ENCODE measurements at places on chromosomes 6 and 20. TPM values are rescaled to one million over a fixed set of nuclear protein-coding genes. Genes with fewer than 3 reads are reported as not detected.

GRCh38 chr6:148915810-148916209 is 169.0 kb downstream of the UST start:
- H3K4me1 ChIP-seq, result peaks cover 5% of the 10 kb centered on the region
- H3K4me3 ChIP-seq, result no peak overlapping the region
- no peak overlapping the region for H3K27ac ChIP-seq
- no peaks in the 10 kb centered on the region for H3K27me3 ChIP-seq

- H3K4me3 ChIP-seq, result no peak overlapping the region
- H3K4me1 ChIP-seq, result peaks cover 2% of the 10 kb centered on the region
- H3K36me3 ChIP-seq, result no peaks in the 10 kb centered on the region
- H3K27ac ChIP-seq, result no peak overlapping the region
- DNase-seq, result no peak
- no peaks in the 10 kb centered on the region for H3K27me3 ChIP-seq
Measured at GRCh38 chr20:6715401-6715941, 52.0 kb upstream of the BMP2 start.

DNA sequence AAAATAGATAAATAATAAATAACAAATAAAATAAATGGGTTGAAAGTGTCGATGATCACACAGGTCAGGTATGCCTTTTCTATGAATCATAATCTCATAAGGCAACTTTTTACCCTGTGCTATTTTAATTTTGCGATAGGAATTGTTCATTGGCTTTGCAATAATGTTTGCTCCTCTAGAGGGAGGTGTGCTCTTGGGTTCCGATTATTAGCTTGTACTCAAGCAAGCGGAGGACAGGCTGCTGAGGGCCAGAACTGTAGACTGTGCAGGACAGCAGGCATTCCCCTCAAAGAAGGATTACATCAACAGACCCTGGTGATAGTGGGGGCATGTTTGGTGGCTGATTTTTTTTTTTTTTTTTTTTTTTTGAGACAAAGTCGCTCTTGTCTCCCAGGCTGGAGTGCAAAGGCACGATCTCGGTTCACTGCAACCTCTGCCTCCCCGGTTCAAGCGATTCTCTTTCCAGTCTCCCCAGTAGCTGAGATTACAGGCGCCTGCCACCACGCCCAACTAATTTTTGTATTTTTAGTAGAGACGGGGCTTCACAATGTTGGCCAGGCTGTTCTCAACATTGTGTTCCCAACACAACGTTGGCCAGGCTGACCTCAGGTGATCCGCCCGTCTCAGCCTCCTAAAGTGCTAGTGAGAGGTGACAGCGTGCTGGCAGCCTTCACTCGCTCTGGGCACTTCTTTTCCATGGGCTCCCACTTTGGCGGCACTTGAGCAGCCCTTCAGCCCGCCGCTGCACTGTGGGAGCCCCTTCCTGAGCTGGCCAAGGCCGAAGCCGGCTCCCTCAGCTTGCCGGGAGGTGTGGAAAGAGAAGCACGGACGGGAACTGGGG is 35.6 kb downstream of the RIOK1 start:
- H3K4me3 ChIP-seq, result no peak overlapping the region
- H3K27ac ChIP-seq, result no peak overlapping the region
- H3K4me1 ChIP-seq, result no peaks in the 10 kb centered on the region
- H3K27me3 ChIP-seq, result no peaks in the 10 kb centered on the region

DNA sequence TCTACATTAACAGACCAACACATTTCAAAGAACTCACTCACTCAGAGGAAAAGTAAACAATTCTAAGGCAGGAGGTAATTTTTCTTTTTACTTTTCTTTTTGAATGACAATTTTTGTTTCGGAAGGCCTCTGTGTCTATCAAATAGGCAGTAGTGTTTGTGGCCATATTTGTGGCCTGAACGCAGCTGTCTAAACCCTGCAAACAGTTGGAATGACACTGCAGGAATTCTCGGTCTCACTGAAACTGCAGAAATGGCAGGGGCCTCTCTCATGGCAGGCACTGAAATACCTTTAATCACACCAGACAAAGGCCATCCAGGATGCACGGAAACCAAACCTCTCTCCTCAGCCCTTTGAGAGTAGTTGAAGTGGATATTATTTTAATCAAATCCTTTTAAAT is 30.4 kb downstream of the FYN start:
- peaks cover 29% of the 10 kb centered on the region for H3K36me3 ChIP-seq
- no peak overlapping the region for H3K27ac ChIP-seq
- H3K4me1 ChIP-seq, result peaks cover 57% of the 10 kb centered on the region
- no peak overlapping the region for H3K4me3 ChIP-seq

Gene IL17F
- not detected for total RNA-seq

DNA sequence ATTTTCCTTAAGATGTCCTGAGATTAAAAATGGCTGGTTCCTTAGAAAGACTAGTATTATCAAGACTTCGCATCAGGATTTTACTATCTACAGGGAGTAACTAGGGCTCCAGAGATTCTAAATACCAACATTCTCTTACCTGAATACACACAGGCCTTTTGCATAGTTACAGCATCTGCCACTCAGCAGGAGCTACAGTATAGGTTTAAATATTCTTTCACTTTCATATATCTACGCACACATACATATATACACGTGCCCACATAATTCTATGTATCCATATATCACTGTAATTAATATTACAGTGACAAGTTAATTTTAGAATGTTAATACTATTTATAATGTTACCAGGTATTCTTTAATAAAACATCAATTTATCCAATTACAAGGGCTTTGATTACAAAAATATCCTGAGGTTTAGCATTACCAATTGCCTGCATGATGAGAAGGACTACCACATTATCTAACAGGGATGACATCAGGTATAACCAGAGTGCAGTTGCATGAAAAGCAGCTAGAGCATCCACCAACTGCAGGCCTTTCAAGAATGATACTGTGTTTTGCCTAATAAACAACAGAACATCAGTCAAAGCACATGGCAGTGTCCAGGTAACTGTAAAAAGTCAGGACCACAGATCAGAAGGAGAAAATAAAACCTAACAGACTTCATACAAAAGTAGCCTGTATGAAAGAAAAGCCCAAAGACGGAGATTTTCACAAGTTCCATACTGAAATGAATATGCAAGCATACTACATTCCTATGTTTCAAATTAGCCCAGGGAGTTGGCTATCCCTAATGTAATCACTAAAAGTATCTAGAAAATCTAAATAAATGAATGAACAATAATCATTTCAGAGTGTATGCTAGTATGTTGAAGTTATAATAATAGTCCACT is 268.7 kb downstream of the PTPRK start:
- H3K4me1 ChIP-seq, result peaks cover 2% of the 10 kb centered on the region
- H3K36me3 ChIP-seq, result no peaks in the 10 kb centered on the region
- no peak overlapping the region for H3K27ac ChIP-seq
- no peak overlapping the region for H3K4me3 ChIP-seq
- no peak for DNase-seq
- no peaks in the 10 kb centered on the region for H3K27me3 ChIP-seq

GRCh38 chr6:21438986-21439352 is 154.6 kb upstream of the SOX4 start:
- no peak for DNase-seq
- H3K27me3 ChIP-seq, result no peaks in the 10 kb centered on the region
- no peaks in the 10 kb centered on the region for H3K4me1 ChIP-seq
- H3K36me3 ChIP-seq, result no peaks in the 10 kb centered on the region

Gene LKAAEAR1
- not detected for total RNA-seq

Gene MEI4
- total RNA-seq, result 0.38 TPM

Gene BMP7
- 0.38 TPM for total RNA-seq

- no peak for DNase-seq
- H3K27ac ChIP-seq, result no peak overlapping the region
Measured at GRCh38 chr6:33116841-33117711, 41.3 kb downstream of the HLA-DPB1 start.

GRCh38 chr6:99490608-99491007 is 24.6 kb downstream of the USP45 start:
- no peaks in the 10 kb centered on the region for H3K4me1 ChIP-seq
- no peaks in the 10 kb centered on the region for H3K36me3 ChIP-seq
- H3K27ac ChIP-seq, result no peak overlapping the region
- no peaks in the 10 kb centered on the region for H3K27me3 ChIP-seq
- H3K4me3 ChIP-seq, result no peak overlapping the region
